ENCODE measurements at places on chromosomes 7 and 10. TPM values are rescaled to one million over a fixed set of nuclear protein-coding genes. Genes with fewer than 3 reads are reported as not detected.

DNA sequence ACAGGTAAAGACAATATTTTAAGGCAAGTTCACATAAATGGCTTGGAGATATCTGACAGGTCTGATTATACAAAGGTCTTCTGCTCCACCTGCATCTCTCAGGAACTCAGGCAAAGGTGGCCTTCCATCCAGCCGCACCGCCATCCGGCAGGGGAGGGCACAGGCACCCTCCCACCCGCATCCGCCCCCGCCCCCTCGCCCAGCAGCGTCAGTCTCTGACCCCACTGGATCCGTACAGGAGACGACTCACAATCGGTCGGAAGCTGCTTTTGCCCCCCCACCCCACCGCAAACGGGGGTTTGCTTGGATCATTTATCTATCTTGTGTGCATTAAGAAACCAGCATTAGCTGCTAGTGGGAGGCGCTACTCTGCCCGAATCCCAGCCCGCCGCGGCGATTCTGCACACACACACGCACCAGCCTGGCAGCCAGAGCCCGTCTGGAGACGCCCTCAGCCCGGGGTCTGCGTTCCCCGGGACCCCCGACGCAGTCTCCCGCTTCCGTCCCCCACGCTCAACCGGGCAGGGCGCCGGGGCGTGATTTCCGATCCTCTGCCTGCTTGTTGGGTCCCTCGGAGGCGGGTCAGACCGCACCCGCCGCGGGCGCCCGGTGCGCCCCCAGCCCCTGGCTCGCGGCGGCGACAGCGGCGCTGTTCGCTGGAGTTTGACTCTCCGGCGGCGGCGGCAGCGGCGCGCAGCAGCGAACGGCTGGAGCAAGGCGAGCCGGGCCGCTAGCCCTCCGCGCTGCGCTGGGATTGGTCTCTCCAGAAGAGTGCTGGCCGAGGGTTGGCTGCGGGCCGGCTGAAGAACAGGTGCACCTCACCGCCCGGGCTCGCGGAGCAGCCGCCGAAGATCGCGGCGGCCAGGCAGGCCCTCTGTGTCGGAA, 820 bp upstream of the NRG3 start:
- peaks cover 5% of the 10 kb centered on the region for H3K4me1 ChIP-seq
- peak overlapping the region; percentile 34 for H3K4me3 ChIP-seq
- H3K36me3 ChIP-seq = no peaks in the 10 kb centered on the region
- H3K27ac ChIP-seq = no peak overlapping the region
- peaks cover 51% of the 10 kb centered on the region for H3K27me3 ChIP-seq

- H3K4me3 ChIP-seq = no peak overlapping the region
- H3K36me3 ChIP-seq = no peaks in the 10 kb centered on the region
- no peaks in the 10 kb centered on the region for H3K4me1 ChIP-seq
These were observed 57.0 kb downstream of the CC2D2B start for GRCh38 chr10:95964756-95965155.

DNA sequence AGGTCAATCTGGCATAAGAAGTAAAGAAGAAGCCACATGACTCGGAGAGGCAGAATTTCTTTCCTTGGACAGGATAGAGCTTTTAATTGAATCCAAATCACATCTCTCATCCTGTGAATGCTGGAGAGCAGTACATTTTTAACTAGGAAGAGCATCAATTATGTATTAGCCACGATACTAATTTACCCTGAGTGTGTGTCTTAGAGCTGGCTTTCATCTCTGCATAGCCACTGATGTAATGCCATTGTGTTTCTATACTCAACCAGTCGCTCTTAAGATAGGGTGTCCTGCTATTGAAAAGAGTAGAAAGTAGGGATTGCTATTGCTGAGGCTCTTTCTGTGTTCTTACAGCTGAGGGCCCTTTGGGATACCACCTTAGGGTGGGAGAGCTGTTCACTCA, 280.3 kb downstream of the AUTS2 start:
- H3K27ac ChIP-seq = no peak overlapping the region
- H3K4me1 ChIP-seq = no peaks in the 10 kb centered on the region
- no peaks in the 10 kb centered on the region for H3K36me3 ChIP-seq
- H3K4me3 ChIP-seq = no peak overlapping the region
- H3K27me3 ChIP-seq = no peaks in the 10 kb centered on the region
- no peak for DNase-seq

DNA sequence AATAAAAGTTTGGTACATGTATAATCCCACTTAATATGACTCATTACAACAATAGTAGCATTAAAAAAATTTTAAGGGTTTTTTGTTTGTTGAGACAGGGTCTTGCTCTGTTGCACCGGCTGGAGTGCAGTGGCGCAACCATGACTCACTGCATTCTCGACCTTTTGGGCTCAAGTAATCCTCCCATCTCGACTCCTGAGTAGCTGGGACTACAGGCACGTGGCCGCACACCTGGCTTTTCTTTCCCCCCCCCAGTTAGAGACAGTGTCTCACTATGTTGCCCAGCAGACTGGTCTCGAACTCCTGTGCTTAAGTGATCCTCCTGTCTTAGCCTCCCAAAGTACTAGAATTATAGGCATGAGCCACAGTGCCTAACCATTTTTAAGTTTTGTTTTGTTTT, 40.7 kb downstream of the KMT2C start:
- H3K36me3 ChIP-seq = no peaks in the 10 kb centered on the region
- no peak overlapping the region for H3K4me3 ChIP-seq
- no peak overlapping the region for H3K27ac ChIP-seq
- H3K27me3 ChIP-seq = no peaks in the 10 kb centered on the region

DNA sequence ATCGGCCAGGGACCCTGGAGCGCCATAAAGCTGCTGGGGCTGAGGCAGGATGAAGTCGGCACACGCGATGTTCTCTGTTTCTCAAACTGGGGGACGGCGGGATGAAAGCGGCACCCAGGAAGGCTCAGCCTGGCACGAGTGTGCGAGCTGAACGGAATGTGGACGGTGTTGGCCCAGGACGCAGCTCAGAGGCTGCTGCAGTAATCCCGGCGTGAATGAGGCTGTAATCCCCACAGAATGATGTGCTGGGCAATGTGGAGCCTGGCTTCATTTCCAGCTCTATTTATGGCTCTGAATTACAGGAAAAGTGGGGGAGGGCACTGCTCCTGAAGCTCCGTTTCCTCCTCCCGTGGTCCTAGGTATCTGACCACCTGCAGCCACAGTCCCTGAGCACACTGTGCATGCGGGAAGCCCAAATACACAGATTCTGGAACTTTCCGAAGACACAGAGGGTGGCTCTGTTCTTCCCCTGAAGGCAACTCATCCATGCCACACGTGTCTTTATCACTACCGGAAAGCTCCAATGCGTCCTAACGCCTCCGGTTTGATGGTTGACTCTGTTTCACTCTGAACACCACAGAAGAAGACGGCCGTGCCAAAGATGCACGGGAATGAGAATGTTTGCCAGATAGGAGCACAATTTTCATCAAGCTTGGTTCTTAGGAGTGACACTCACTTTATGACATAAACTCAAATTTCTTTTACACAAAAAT, 37.6 kb downstream of the KLF6 start:
- DNase-seq = peak; percentile 25
- no peak overlapping the region for H3K4me3 ChIP-seq
- H3K27me3 ChIP-seq = no peaks in the 10 kb centered on the region
- no peaks in the 10 kb centered on the region for H3K36me3 ChIP-seq

DNA sequence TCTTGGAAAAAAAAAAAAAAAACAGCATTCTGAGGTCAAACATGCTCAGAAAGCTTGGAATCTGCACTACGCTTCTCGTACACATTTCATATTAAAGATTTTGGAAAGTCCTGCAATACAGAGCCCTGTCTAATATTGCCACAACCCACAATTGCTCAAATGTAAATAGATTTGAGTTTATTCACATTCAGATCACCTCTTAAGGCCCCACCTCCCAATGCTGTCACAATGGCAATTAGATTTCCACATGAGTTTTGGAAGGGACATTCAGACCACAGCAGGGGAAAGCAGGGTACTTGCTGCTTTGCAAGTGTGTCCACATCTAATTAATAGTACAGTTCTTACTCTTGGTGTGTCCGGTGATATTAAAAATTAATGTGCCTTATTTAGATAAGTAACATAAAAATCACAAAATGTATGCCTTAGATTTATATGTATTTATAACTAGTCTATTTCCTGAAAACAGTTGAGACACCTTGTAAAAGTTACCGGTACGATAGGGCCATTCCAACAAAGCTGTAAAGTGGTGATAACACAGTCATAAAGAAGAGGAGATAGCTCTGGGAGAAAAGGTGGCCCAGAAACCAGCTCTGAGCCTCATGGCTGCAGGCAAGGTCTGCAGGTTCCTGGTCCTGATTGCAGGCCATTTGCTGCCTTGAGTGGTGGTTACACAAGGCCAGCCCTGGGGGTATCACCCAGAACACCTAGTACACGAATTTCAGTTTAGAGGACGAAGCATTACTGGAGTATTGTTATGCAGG, 27.9 kb downstream of the EGFR start:
- H3K4me1 ChIP-seq = peaks cover 13% of the 10 kb centered on the region
- no peaks in the 10 kb centered on the region for H3K27me3 ChIP-seq
- H3K27ac ChIP-seq = no peak overlapping the region
- no peak overlapping the region for H3K4me3 ChIP-seq
- no peak for DNase-seq

DNA sequence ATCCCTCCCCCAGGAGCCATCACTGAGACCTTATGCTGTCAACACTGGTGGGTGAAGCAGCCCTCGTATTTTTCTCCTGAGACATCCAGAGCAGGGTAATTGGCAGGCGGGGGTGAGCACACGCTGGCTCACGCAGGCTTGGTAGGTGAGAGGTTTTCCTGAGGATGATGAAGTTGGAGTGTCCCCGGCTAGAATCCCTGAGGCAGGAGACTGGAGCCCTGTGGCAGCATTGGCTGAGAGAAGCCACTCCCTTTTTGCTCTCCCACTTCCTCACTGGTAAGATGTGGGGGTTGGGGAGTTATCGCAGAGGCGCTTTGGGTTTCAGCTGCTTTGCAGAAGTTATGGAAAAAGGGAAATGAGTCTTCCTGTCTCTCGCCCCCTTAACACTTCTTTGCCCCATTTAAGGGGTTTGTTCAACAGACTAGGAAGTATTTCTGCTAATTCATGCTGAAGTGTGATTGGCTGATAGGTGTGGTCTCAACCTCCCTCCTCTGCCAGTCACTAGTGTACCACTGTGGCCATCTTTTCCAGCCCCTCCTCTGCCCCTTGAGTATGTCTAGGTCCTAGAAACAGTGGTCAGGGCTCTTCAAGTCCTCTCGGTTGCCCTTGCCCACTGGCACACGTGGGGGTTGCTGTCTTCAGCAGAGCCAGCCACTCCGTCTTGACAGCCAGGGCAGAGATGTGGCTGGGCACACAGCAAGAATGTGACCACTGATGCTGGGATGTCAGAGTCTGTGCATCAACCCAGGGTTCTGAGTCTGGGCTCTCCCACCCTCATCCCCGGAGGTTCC, 5.7 kb downstream of the ARPC1B start:
- H3K36me3 ChIP-seq = peaks cover 25% of the 10 kb centered on the region
- peaks cover 8% of the 10 kb centered on the region for H3K4me1 ChIP-seq
- peak overlapping the region; percentile 34 for H3K27ac ChIP-seq

GRCh38 chr7:156616269-156617202, 24.0 kb upstream of the RNF32 start:
- H3K27me3 ChIP-seq = no peaks in the 10 kb centered on the region
- peak overlapping the region; percentile 37 for H3K4me3 ChIP-seq
- no peaks in the 10 kb centered on the region for H3K4me1 ChIP-seq

- H3K4me1 ChIP-seq = peaks cover 22% of the 10 kb centered on the region
- no peaks in the 10 kb centered on the region for H3K27me3 ChIP-seq
- H3K27ac ChIP-seq = no peak overlapping the region
- H3K36me3 ChIP-seq = no peaks in the 10 kb centered on the region
- no peak for DNase-seq
- no peak overlapping the region for H3K4me3 ChIP-seq
These were observed 412.1 kb downstream of the SUGCT start for GRCh38 chr7:40546616-40547501.

Gene SRGN
- total RNA-seq = 188 TPM

DNA sequence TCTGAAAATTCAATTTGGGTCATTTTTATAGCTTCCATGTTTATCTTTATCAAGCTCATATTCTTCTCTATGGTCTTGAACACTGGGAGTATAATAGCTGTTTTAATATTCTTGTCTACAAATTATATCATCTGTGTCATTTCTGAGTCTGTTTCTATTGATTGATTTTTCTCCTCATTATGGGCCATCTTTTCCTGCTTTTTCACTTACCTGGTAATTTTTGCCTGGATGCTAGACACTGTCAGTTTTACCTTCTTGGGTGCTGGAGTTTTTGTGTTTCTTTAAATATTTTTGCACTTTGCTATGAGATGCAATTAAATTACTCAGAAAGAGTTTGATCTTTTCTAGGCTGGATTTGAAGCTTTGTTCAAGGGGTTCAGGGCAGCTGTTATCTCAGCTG, 26.8 kb upstream of the KDM7A start:
- H3K27me3 ChIP-seq = peaks cover 2% of the 10 kb centered on the region
- no peaks in the 10 kb centered on the region for H3K36me3 ChIP-seq
- H3K4me1 ChIP-seq = peaks cover 3% of the 10 kb centered on the region
- no peak overlapping the region for H3K27ac ChIP-seq
- no peak overlapping the region for H3K4me3 ChIP-seq

GRCh38 chr10:53166325-53166724, 393.7 kb upstream of the MBL2 start:
- H3K27ac ChIP-seq = no peak overlapping the region
- DNase-seq = no peak
- H3K36me3 ChIP-seq = no peaks in the 10 kb centered on the region
- no peaks in the 10 kb centered on the region for H3K27me3 ChIP-seq

Gene SKAP2
- total RNA-seq = 40.1 TPM

Gene ZNF804B
- total RNA-seq = not detected

Gene RAMP3
- total RNA-seq = 49.8 TPM

- H3K27ac ChIP-seq = peak overlapping the region; percentile 85
- peaks cover 6% of the 10 kb centered on the region for H3K4me1 ChIP-seq
- no peak overlapping the region for H3K4me3 ChIP-seq
- no peaks in the 10 kb centered on the region for H3K36me3 ChIP-seq
- DNase-seq = no peak
These were observed 169.5 kb upstream of the KLF14 start for GRCh38 chr7:130903358-130903974.

DNA sequence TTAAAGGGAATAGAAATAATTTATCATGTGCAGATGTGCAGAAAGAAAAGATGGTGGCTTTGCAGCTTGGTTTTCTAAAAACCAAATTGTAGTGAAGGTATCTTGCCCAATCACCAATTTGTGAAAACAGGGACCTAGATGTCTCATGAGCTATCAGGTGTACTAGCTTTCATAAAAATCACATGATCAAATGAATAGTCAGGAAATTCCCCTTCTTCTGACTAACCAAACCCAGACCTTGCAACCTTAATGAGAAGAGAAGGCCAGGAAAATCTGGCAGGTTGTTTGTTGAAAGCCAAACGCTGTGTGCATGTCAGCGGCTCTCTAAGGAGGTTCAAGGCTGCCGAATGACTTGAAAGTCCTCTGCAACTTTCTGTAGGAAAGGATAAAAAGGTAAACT, 304.4 kb upstream of the NRP1 start:
- no peaks in the 10 kb centered on the region for H3K4me1 ChIP-seq
- no peak overlapping the region for H3K27ac ChIP-seq

Gene CUBN
- total RNA-seq = 1.7 TPM

- DNase-seq = no peak
- H3K4me1 ChIP-seq = peaks cover 11% of the 10 kb centered on the region
- H3K27ac ChIP-seq = no peak overlapping the region
- no peaks in the 10 kb centered on the region for H3K36me3 ChIP-seq
- no peak overlapping the region for H3K4me3 ChIP-seq
These were observed 1.9 kb upstream of the TCERG1L start for GRCh38 chr10:131313377-131313776.

- no peak overlapping the region for H3K4me3 ChIP-seq
- no peaks in the 10 kb centered on the region for H3K4me1 ChIP-seq
- DNase-seq = no peak
- H3K36me3 ChIP-seq = no peaks in the 10 kb centered on the region
These were observed 20.0 kb downstream of the KCNK18 start for GRCh38 chr10:117217196-117217761.

Data from lung (tissue), 17 donors.